CD4-positive, alpha-beta T cell treated with Interleukin-1 beta for 1 hour (primary cell): ENCODE measurements at places on chromosomes 16 and 17.
A peak's percentile ranks its signal among the peaks of the same experiment; 100 is the strongest.

DNA sequence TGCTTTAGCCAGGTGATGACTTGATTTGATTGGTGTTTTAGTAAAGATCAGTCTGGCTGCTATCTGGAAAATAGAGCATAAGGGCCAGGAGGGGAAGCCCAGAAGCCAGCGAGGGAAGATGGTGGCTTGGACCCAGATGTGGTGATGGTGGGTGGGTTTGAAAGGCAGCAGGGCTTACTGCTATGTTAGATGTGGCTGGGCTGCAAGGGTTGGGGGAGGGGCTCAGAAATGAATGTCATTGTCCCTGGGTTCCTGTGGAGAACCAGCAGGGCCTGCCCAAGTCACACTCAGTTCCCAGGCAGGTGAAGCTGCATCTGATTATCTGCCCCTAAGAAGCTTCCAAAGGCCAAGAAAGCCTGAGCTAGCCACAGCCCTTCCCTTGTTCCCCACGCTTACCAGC lies 71.7 kb upstream of the BRD7 start:
- no peak for DNase-seq

GRCh38 chr16:3459401-3460090 lies 16.1 kb downstream of the NAA60 start:
- peak; percentile 20 for DNase-seq

DNA sequence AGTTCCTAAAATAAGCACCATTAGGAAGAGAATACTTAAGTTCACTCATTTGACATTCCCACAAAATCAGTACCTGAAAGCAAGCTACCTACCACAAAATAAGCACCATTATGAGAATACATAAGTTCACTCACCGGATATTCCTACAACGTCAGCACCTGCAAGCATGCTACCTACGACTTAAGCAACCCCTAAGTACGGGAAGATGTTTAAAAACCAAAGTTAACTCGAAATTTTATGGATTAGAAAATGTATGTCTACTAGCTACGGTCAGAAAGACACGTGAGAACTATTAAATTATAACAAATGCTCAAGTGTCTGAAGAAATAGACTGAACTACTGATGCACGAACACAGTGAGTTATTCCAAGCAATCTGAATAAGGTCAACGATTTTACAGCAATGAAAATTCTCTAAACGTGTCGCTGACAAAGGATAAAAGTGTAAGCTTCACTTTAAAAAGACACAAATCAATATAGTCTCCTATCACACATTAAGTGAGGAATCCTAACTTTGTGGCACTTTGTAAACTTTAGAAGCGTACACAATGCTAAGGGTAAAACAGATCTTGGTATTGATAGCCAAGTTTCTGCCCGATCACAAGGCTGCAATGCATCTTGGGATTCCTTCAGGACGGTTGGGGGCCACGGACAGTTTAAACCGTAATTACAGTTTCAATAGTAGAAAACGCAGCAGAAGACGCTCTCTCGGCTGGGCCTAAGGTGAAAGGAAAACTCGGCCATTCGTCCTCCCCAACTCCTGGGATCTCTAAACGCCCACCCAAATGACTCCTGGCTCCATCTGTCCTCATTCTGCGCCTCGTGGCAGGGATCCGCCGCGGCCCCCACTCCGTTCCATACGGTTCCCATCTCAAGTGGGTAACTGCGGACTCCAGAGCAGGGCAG lies 1.3 kb downstream of the GSPT1 start:
- DNase-seq, result peak; percentile 25

- no peak for DNase-seq
Observed at GRCh38 chr16:31334934-31335333, 20.0 kb upstream of the ITGAX start.

DNA sequence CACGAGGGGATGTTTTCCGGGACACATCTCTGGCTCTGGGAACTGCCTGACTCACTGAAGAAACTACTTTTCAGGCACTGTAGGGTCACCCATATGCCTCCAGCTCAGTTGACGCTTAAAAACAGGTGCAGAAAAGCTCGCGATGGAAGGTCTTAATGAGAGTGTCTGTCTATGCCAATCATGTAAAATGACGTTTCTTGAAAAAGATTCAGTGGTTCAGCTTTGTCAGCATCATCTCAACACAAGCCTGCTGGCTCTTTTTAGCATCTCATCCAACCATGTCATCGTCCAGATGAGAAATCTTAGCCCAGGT lies 27.5 kb downstream of the OR1D5 start:
- no peak for DNase-seq

GRCh38 chr16:87792205-87792565 lies 26.4 kb upstream of the KLHDC4 start:
- DNase-seq, result no peak

DNA sequence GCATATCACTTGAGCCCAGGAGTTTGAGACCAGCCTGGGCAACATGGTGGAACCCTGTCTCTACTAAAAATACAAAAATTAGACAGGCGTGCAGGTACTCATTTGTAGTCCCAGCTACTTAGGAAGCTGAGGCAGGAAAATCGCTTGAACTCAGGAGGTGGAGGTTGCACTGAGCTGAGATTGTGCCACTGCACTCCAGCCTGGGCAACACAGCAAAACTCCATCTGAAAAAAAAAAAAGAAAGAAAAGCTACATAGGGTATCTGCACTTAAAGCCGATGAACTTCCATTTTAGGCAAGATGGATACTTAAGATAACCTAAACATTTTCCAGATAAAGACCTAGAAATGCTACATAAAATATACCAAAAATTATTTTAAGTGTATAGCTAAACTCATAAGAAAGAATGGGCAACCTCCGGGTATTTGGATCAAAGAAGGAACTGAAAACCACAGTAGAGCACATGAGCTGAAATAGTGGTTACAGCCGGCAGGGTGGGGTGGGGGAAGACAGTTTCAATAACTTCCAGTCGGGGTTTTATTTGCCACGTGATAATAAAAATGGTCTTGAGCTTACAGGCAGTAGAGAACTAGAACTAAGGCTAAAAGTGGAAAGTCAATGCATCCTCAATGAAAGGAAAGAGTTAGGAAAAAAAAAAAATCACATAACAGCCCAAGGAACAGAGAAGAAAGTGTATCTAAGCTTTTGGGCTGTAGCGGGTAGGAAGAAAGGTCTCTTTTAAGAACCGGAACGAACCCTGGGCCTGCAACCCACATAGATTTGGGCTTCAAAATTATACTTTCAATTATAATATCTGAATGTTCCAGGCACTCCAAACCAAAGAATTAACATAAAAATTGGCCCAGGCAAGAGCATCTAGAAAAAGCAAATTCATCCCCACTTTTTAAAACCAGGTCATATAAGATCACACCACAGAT lies 53.1 kb downstream of the CFDP1 start:
- peak; percentile 48 for DNase-seq

DNA sequence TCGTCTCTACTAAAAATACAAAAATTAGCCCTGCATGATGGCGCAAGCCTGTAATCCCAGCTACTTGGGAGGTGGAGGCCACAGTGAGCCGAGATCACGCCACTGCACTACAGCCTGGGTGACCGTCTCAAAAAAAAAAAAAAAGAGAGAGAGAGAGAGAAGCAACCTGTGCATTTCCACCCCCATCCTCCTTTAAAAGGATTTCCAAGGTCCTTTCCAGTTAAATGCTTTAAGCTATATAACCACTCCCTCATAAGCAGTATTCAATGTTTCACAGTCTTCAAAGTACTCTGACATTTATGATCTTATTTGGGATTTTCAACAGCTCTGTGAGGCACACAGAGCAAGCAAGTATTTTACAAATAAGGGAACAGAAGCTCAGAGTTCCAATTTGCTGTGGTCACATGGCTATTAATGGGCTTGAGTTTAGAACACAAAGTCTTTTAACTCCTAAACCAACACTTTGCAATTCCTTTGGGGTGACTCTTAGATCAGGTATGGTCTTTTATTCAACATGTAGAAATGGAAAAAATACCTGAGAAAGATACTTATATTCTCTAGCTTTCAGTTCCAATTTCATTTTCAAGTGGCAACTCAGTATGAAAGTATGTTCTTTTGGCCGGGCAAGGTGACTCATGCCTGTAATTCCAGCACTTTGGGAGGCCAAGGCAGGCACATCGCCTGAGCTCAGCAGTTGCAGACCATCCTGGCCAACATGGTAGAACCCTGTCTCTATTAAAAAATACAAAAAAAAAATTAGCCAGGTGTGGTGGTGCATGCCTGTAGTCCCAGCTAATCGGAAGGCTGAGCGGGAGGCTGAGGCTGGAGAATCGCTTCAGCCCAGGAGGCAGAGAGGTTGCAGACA lies 31.3 kb downstream of the SPOP start:
- no peak for DNase-seq
